ENCODE measurements at places on chromosomes 4 and X.

- no peak for DNase-seq
Observed at GRCh38 chr4:85005865-85006377, 39.4 kb upstream of the WDFY3 start.

DNA sequence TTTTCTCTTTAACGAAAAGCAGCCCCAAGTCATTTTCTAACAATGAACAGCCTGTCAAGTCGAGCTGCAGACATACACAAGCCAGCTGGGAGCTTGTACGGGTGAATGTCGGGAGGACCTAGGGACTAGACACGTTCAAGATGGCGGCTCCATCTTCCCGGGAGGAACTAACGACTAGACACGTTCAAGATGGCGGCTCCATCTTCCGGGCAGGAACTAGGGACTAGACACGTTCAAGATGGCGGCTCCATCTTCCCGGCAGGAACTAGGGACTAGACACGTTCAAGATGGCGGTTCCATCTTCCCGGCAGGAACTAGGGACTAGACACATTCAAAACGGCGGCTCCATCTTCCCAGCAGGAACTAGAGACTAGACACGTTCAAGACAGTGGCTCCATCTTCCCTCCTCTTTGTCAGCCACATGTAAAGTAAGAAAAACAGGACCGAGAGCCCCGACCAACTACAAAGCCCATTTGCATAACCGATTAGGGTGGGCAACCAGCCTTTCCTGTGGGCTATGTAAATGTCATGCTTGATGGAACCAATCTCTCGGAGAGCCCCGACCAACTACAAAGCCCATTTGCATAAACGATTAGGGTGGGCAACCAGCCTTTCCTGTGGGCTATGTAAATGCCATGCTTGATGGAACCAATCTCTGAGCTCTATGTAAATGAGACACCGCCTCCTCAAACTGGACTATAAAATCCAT is 175.5 kb downstream of the DHRSX start:
- DNase-seq = no peak

DNA sequence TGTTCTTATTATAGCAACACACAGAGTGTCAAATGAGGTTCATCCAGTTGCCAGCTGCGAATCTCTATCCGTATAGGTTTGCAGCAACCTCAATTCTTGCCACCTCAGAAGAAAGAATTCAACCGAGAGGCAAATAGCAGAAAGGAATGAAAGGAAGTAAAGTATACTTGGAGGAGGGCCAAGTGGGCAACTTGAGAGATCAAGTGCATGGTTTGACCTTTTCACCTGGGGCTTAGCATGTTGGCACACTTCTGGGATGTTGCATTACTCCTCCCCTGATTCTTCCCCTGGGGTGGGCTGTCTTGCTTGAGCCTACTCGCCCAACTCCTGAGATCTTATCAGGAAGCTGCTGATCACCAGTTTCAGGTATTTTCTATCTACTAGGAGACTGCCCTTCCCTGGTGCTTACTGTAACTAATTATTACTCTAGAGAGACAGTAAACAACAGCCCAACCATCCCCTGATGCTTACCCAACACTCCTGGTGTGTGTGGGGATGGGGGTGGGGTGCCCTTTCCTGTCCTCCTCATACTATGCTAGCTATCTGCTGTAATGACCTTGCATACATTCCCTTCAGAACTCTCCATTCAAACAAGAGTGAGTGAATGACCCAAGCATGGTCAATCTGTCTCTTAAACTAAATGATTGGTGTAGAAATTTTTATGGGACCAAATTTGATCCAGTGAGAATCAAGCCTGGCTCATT is 7.3 kb upstream of the TMEM33 start:
- no peak for DNase-seq

GRCh38 chr4:113141901-113142346 is 92.5 kb downstream of the ANK2 start:
- DNase-seq = no peak

GRCh38 chr4:8377103-8378075 is 63.1 kb downstream of the ACOX3 start:
- DNase-seq = no peak

DNA sequence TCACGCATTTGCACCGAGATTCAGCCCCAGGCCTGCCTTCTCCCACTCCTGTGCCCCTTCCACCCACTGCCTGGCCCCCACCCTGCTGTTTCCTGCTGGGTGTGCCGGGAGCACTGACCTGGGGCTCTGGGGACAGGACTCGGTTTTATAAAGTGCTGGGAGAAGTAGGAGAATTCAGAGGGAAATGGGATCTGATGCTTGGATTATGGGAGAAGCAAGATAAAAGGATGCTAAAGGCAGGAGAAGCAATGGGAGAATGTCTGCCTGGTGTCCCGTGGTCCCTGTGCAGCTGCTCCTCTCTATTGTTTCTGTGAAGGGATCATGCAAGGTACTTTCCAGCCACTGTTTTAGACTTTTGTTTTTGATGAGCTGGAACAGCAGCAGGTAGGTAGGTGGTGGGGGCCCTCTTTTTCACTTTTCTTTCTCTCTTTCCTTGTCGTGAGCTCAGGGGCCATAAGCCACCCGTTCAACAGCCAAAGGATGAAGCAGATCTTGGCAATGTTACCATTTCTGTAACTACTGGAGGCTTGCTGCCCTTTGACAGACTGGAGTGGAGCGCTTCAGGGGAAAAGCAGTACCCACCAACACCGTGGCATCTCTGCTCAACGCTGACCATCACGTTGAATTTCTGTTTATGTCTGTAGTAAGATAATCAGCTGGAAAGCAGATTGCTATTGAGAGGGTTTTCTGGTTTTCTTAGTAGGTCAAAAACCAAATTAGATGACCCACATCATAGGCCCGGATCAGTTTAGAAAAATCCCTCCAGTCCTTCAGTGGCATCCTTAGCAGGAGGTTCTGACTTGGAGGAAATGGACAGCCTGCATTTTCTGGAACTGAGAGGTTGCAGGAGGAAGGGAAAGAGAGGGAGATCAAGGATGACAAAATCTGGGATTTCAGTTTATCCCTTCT is 63.8 kb upstream of the ENPP6 start:
- DNase-seq = no peak

DNA sequence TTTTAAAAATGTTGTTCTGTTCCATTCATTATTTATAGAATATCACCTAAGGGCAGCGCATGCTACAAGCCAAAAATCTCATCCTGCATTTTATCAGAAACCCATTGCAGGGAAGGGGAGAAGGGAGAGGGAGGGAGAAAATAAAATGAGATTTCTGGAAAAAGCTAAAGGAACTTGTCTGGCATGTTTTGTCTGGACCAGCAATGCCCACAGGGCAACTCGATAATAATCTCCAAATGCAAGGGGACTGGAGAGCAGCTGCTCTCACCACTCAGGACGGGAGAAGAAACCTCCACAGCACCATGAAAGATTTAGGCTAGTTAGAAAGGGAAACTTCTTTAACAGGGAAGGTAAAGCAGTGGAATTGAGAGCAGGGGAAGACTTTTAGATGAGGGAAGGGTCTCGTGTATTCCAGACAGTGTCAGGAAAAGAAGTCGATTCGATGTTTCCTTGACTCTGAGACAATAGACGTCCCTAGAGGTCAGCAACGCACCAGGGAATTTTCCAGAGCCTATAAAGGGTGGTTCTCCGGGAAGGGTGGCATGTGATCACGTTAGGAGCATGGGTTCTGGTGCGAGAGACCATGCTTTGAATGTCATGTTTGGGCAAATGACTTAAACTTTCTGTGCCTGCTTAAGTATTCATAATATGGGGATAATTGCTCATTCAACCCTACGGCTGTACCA is 132.2 kb upstream of the NDP start:
- DNase-seq = no peak

DNA sequence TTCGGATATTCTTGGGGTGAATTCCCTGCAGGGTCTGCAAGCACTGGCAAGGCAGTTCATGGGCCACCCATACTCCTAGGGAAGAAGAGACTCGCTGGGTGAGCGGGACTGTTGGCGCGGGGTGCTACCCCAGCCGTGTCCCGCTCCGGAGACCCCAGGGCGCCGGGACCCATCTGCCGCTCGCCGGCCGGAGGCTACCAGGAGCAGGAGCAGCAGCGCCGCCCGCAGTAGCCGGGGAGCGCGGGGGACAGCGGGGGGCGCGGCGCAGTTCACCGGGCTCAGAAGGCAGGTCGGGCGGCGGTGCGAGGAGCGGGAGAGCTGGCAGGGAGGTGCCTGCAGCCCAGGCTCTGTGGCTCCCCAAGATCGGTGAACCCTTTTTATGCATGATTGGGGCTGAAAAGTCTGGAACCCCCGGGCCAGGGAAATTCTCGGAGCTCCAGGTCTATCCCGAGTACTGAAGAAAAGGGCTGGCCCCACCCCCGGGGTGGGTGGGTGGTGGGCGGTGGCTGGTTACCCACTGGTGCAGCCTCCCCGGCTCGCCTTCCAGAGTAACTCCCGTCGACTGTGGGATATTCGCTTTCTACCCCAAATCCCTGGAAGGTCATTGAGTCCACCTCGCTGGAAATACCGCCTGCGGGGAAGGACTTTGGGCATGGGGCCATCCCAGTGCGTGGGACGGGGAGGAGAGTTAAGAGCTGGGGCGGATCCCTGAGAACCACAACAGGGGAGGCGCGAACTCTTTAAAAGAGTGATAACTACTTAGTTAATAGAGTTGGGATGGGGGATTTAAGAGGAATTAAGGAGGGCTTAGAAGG is 37.6 kb downstream of the PF4 start:
- no peak for DNase-seq

DNA sequence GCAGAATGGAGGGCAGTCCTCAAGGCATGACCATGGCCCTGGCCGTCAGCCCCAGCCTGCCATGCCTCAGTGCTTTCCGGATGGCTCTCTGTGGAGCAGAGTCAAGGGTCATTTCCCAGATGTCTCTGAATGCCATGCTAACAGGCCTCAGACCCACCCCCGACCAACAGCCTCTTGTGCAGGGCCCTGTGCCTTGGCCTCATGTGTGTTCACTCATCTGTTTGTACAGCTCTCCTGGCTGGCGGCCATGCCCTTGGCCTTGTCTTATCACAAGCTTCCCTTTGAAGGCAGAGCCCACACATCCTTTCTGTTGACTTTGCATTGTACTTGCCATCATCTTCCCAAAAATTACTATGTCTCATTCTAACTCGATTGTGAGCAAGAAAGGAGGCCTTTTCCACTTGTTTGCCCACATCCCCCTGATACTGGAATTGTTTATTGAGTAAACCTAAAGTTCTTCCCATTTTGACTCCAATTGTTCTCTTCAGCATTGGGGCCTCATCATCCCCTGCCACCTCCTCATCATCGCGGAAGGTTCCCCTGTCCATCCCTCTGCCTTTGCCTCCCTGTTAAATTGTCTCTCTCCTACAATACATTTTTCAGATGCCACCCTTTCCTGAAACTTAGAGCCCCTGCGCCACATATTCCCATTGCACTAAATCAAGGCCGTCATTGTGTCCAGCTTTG is 6.3 kb downstream of the CA5B start:
- DNase-seq = no peak

DNA sequence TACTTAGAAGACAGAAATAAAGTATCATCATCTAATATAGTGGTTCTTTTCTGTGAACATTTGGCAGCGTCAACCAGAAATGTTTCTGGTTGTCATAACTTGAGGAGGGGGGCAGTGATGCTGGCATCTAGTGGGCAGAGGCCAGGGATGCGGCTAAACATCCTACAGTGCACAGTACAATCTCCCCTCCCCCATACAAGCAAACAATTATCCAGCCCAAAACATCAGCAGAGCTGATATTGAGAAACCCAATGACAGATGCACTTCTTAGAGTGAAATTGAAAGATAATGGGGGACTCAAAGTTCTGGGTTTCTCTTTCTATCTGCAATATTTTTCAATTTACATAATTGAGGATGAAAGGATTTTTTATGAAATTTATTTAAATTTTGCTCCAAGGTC is 1.9 kb upstream of the EIF1AX start:
- no peak for DNase-seq

DNA sequence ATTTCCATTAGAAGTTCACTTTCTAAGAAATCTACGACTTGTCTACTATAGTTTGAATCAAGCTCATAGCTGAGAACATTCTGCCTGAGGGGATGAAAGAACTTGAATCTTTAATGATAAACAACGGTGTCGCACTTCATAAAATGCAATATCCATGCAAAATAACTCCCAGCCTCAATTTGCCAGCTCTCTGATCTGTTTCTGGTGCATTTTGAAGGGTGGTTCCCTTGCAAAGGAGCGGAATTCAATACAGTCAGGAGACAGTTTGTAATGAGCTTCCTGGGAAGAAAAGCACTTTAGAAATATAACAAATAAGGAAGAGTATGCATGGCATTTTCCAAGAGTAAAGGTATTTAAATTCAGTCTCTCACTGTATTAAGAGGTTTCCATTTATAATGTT is 80.0 kb downstream of the PCYT1B start:
- DNase-seq = no peak

DNA sequence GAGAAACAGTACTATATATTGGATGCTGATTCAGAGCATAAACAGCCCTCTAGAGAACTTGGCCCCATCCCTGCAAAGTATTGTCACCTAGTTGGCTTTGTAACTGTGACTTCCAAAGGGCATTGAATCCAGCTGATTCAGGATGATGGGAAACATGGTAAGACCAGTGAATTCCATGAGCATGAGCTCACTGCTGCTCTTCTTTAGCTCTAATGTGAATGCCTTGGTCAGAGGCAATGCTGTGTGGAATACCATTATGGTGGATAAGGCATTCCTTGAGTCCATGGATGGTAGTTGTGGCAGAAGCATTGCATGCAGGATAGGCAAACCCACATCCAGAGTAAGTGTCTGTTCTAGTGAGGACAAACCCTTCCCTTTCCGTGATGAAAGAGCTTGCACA is 365.6 kb upstream of the EDA2R start:
- no peak for DNase-seq

- no peak for DNase-seq
Observed at GRCh38 chr4:188300385-188300784, 161.1 kb downstream of the TRIML1 start.

GRCh38 chrX:29012867-29013266 is 425.6 kb downstream of the IL1RAPL1 start:
- no peak for DNase-seq

DNA sequence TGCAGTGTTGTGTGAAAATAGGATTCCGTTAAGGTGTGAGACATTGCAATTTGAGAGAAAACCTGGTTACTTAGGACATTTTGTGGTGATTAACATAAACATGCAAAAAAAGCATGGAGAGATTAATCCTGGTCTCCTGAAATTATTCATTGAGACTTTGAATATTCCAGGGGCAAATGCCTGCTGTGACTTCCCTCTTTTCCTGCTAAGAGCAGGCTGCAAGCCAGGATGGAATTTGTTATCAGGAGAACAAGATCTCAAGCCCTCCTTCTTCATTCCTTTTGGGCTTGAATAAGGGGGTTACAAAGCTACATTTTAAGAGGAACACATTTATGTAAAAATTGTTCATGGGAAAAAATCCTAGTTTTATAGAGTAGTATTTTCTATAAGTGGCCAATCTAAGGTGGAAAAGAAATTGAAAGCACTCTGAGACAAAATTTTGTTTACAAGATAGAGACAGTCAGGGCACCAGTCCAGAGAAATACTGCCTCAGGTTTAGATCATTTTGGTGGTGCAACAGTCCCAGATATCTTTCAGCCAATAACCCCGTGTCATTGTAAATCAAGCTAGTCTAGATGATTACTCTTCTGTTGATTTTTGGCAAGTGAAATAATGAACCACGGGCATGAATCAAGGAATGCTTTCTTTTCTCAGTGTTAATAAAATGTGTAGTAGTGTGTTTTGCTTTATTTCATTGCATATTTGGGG is 1528.3 kb upstream of the AGA start:
- DNase-seq = no peak
